Activated naive CD4-positive, alpha-beta T cell treated with anti-CD3 and anti-CD28 coated beads for 36 hours (primary cell): ENCODE measurements at places on chromosomes 4 and X. TPM values are rescaled to one million over a fixed set of nuclear protein-coding genes. Genes with fewer than 3 reads are reported as not detected.

SPANXN3 gene
- not detected for total RNA-seq

UBL4A gene
- total RNA-seq, result 37.4 TPM

CABS1 gene
- total RNA-seq, result not detected

SEPSECS gene
- 14.7 TPM for total RNA-seq

RTL5 gene
- 0.10 TPM for total RNA-seq

ANTXR2 gene
- 0.79 TPM for total RNA-seq

PCDH7 gene
- not detected for total RNA-seq

ATP1B4 gene
- total RNA-seq, result not detected

NXF2B gene
- not detected for total RNA-seq

DUSP21 gene
- not detected for total RNA-seq

LRBA gene
- total RNA-seq, result 53.7 TPM

TRO gene
- 4.0 TPM for total RNA-seq

YTHDC1 gene
- 81.0 TPM for total RNA-seq

PIM2 gene
- total RNA-seq, result 634 TPM
